ENCODE measurements at places on chromosomes 12 and 14. TPM values are rescaled to one million over a fixed set of nuclear protein-coding genes. Genes with fewer than 3 reads are reported as not detected.
A peak's percentile ranks its signal among the peaks of the same experiment; 100 is the strongest.

DNA sequence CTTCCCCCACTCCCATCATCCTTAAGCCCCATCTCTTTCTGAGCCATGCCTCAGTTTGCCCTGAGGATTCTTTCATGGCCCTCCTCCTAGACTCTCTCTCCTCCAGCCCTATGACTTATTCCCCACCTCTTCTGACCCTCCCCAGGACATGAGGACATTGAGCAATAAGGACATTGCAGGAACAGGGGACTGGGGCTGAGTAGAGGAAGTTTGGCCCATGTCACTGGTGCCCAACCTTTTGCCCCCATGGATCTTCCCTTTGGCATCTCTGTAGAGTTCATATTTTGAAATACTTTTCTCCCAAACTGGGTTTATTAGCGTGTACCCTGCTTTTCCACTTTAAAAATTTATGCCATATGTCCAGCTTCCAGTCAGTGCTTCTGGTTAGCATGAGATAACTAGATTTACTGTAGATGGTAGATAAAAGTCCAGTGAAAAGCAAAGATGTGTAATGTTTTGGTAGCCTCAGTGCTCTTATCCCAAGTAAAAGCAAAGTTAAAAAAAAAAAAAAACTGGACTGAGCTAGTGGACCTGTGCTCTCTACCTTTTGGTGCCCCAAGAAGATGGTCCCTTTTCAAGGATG is 6.1 kb upstream of the LRP1-AS start:
- no peak for DNase-seq
- H3K36me3 ChIP-seq, result peaks cover 51% of the 10 kb centered on the region
- no peak overlapping the region for H3K4me3 ChIP-seq
- H3K4me1 ChIP-seq, result peaks cover 4% of the 10 kb centered on the region
- no peak overlapping the region for H3K27ac ChIP-seq

DNA sequence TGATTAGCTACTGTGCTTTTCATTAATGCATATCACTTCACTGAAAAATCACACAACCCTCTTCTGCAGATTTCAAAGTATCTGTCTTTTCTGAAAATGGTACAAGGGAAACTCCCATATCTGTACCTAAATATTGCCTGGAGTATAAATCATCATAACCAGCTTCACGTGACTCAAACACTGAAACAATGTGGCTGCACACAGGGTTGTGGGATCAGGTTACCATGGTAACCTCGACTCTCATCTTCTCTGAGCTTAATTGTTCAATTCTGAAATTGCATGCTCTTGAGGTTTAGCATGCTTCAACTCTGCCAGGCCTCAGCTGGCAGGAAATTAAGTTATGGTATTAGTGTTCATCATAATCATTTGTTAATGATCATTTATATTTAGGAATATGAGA is 77.5 kb upstream of the CPSF6 start:
- H3K4me1 ChIP-seq, result peaks cover 11% of the 10 kb centered on the region
- no peak overlapping the region for H3K4me3 ChIP-seq
- no peaks in the 10 kb centered on the region for H3K36me3 ChIP-seq
- H3K27ac ChIP-seq, result no peak overlapping the region

- peak overlapping the region; percentile 47 for H3K4me3 ChIP-seq
- no peaks in the 10 kb centered on the region for H3K27me3 ChIP-seq
- H3K4me1 ChIP-seq, result peaks cover 51% of the 10 kb centered on the region
- H3K27ac ChIP-seq, result peak overlapping the region; percentile 22
These were observed 75.2 kb downstream of the SPRING1 start for GRCh38 chr12:116662612-116663144.

- no peaks in the 10 kb centered on the region for H3K27me3 ChIP-seq
- no peaks in the 10 kb centered on the region for H3K4me1 ChIP-seq
- no peak overlapping the region for H3K27ac ChIP-seq
- no peak overlapping the region for H3K4me3 ChIP-seq
These were observed 17.1 kb downstream of the MRPL42 start for GRCh38 chr12:93484315-93484981.

- peaks cover 73% of the 10 kb centered on the region for H3K4me1 ChIP-seq
- H3K27ac ChIP-seq, result no peak overlapping the region
- H3K27me3 ChIP-seq, result peaks cover 98% of the 10 kb centered on the region
- no peaks in the 10 kb centered on the region for H3K36me3 ChIP-seq
- no peak for DNase-seq
These were observed 2.3 kb upstream of the LHX5 start for GRCh38 chr12:113473942-113474341.

DNA sequence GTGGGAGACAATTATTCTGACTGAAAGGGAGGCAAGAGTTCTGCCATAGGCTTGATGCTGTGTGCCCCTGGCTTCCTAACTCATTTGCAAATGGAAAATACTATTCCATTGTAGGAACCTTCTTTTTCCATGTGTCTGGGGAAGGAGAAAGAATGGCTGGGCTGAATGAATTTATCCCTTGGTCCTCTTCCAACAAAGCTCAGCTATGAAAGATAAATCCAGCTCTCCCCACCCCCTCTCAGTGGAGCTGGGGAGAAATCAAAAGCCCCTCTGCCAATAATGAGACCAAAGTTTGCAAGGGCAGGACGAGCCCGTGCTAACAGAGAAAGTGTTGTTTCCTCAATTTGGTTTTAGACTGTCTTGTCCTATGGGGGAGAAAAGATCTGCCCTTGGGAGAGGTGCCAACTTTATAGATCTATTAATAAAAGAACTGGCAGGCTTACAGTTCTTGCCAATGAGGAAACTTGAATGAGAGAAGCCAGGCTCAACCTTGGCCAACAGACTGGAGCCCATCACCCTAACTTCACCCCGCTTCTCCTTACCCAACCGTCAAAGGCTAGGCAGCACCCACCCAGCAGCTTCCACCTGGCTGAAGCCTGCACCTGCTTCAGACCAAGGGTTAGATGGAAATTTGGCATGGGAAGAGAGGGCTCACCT is 8.9 kb upstream of the TCL1B start:
- peaks cover 22% of the 10 kb centered on the region for H3K4me1 ChIP-seq
- no peak for DNase-seq
- peaks cover 18% of the 10 kb centered on the region for H3K27me3 ChIP-seq
- no peak overlapping the region for H3K4me3 ChIP-seq

GRCh38 chr12:24791622-24792021 is 157.3 kb downstream of the BCAT1 start:
- no peaks in the 10 kb centered on the region for H3K36me3 ChIP-seq
- DNase-seq, result no peak
- no peaks in the 10 kb centered on the region for H3K27me3 ChIP-seq
- H3K27ac ChIP-seq, result no peak overlapping the region
- no peaks in the 10 kb centered on the region for H3K4me1 ChIP-seq

DNA sequence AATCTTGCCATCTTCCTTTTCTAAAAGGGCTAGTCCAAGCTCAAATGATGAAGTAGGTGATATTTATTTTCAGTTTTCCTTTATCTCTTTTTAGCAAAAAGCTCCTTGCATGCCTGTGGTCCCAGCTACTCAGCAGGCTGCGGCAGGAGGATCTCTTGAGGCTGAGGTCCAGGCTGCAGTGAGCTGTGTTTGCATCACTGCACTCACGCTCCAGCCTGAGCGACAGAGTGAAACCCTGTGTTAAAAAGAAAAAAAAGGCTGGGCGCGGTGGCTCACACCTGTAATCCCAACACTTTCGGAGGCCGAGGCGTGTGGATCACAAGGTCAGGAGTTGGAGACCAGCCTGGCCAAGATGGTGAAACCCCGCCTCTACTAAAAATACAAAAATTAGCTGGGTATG is 5.0 kb downstream of the TMEM116 start:
- peak overlapping the region; percentile 67 for H3K27ac ChIP-seq
- H3K4me3 ChIP-seq, result no peak overlapping the region
- H3K27me3 ChIP-seq, result no peaks in the 10 kb centered on the region
- DNase-seq, result no peak
- H3K4me1 ChIP-seq, result peaks cover 30% of the 10 kb centered on the region
- H3K36me3 ChIP-seq, result peaks cover 6% of the 10 kb centered on the region

GRCh38 chr12:56244494-56244893 is 13.7 kb downstream of the ANKRD52 start:
- H3K4me3 ChIP-seq, result no peak overlapping the region
- DNase-seq, result no peak
- no peaks in the 10 kb centered on the region for H3K4me1 ChIP-seq
- no peak overlapping the region for H3K27ac ChIP-seq

DNA sequence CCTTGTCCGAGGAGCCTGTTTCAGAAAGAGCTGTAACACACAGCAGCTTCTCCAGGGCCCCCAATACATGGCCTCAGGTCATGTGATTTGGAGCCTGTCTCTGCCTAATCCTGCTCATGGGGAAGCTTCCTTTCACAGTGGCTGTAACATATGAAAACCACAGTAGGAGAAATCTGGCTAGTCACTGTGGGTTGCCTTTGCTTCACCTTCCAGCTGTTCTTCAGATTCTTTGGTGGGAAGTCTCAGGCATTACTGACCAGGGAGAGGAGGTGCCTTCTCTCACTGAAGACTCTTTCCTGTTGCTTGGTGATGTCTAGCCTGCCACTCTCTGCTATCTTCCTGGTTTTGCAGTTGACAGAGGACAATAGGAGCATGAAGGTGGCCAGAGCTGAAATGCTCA is 350.6 kb downstream of the DPF3 start:
- no peak overlapping the region for H3K4me3 ChIP-seq
- peaks cover 25% of the 10 kb centered on the region for H3K4me1 ChIP-seq
- no peaks in the 10 kb centered on the region for H3K27me3 ChIP-seq
- no peaks in the 10 kb centered on the region for H3K36me3 ChIP-seq
- DNase-seq, result no peak

Gene SYT1
- 34.7 TPM for total RNA-seq

Gene CRACR2A
- 2.6 TPM for total RNA-seq

Gene TSPAN8
- total RNA-seq, result 0.16 TPM

Gene ANKS1B
- 5.8 TPM for total RNA-seq

Gene IL22
- total RNA-seq, result not detected

Gene RPL10L
- not detected for total RNA-seq
